ENCODE measurements at places on chromosomes 5 and 9.

- DNase-seq = no peak
These were observed 172.2 kb downstream of the CDC42SE2 start for GRCh38 chr5:131436081-131436480.

DNA sequence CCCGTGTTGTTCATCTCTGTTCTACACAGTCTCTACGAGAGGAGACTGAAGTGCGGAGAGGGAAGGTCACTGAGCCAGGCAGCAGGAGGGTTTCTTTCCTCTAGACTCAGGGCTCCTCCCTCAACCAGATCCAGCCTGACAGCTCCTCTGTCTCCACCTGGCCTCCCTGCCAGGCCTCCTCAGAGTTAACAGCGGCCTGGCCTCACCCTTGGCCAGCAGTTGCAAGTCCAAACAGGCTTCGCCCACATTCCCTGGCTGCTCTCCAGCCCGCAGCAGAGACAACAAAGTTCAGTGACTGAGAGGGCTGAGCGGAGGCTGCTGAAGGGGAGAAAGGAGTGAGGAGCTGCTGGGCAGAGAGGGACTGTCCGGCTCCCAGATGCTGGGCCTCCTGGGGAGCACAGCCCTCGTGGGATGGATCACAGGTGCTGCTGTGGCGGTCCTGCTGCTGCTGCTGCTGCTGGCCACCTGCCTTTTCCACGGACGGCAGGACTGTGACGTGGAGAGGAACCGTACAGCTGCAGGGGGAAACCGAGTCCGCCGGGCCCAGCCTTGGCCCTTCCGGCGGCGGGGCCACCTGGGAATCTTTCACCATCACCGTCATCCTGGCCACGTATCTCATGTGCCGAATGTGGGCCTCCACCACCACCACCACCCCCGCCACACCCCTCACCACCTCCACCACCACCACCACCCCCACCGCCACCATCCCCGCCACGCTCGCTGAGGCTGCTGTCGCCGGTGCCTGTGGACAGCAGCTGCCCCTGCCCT lies at the start of gene HRCT1:
HRCT1 (plus strand) TSS at position 291 of the 768 bp plus-strand sequence; CDS start at position 377, 86 bp downstream.
- DNase-seq = no peak

DNA sequence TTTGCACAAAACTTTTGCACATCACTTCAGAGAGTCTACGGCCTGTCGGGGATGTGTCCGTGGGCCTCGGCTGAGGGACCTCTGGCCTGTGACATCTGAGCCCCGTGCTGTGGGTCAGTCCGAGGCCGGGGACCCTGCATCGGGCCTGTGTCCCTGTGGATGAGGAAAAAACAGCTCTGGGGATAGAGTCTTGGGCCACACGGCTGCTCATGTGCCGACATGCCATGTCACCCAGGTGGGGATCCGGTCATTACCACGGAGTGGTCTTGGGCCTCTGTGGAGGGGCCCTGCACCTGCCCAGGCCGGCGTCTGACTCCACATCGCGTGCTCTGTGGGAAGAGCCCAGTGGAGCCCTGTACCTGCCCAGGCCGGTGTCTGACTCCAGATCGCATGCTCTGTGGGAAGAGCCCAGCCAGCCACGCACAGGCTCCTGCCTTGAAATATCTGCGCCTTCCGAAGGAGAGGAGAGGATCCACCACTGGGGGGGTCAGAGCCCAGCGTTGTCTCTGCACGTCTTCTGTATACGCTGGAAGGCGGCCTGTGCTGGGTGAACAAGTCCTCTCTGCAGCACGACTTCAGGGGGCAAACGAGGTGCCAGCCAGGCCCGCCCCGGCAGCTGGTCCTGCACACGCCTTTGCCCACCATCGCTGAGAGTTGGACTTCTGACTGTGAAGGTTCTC lies 27.5 kb upstream of the IRX4 start:
- no peak for DNase-seq

- no peak for DNase-seq
These were observed 3.1 kb downstream of the C5orf63 start for GRCh38 chr5:127070243-127070642.

DNA sequence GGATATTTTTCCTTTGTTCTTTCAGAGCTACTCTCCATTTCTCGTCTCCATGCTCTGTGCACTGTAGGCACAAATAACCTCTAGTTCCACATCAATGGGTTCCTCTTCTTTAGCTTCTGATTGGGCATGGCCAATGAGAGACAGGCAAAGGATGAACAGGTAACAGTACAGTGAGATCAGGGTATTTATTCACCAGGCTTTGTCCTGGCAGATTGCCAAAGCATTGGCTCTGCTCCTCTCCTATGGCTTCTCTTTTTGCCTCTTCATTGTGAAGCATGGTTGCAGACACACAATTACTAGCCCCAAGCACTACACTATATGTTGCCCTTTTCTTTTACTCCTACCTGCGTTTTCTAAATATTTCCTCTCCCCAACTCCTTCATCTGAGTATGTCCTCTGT lies 215.1 kb upstream of the ARRDC3 start:
- DNase-seq = no peak

DNA sequence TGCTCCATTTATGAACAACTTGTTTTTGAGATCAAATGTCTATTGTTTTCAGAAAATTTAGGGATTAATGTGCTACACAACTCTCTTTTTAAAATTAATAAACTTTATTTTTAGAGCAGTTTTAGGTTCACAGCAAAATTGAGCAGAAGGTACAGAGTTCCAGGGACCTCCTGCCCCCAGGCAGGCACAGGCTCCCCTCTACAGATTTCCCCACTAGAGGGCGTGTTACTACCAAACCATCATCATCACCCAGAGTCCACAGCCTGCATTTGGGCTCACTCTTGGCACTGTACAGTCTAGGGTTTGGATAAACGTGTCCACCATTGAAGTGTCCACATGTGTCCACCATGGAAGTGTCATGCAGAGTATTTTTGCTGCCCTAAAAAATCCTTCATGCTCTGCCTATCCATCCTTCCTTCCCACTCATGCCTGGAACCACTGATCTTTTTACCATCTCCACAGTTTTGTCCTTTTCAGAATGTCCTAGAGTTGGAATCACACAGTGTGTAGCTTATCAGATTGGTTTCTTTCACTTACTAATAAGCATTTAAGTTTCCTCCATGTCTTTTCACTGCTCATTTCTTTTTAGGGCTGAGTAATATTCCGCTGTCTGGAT lies 61.7 kb downstream of the MRPL36 start:
- DNase-seq = no peak

- no peak for DNase-seq
These were observed 216.6 kb downstream of the DENND1A start for GRCh38 chr9:123713282-123713681.

GRCh38 chr9:111878946-111879345 lies 17.7 kb upstream of the UGCG start:
- no peak for DNase-seq

- DNase-seq = no peak
These were observed 160.3 kb downstream of the ARSB start for GRCh38 chr5:78824831-78825281.

DNA sequence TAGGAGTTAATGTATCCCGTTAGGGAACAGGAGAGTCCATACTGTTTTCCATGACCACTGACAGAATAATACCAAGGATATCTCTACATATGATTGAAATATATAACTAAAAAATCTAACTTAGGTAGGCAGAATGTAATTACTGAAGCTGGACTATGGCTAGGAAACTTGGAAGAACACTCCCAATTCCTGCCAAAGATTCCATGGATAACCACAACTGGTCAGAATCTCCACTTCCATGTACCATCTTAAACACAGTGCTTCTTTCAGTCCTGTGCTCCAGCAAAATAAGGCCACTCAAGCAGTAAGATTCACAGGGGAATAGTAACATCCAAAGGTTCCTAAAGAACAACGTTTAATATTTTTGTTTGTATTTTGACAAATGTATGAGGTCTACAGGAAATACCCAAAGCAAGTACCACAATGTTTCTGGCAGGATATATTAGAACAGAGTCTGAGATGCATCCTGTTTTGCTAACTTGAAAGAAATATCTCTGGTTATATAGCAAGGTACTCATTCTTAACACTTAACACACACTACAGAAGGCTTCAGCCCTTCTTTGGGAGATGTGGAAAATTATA lies 295.0 kb downstream of the ADAMTS6 start:
- DNase-seq = no peak

Measured in activated CD8-positive, alpha-beta memory T cell treated with anti-CD3 and anti-CD28 coated beads for 1 hour (primary cell).